ENCODE measurements at places on chromosomes 5 and 9. TPM values are rescaled to one million over a fixed set of nuclear protein-coding genes. Genes with fewer than 3 reads are reported as not detected.

Gene DCAF10
- 31.2 TPM for total RNA-seq

Gene ROPN1L
- total RNA-seq = 0.53 TPM

Gene EIF4E1B
- total RNA-seq = not detected

Gene PCA3
- total RNA-seq = 2.2 TPM

Gene FOXD4L6
- total RNA-seq = not detected

Gene CARD6
- 44.7 TPM for total RNA-seq

Gene TUSC1
- total RNA-seq = 10.1 TPM

Gene SNCAIP
- total RNA-seq = 23.0 TPM

Gene LTC4S
- 0.43 TPM for total RNA-seq

Gene SHISAL2B
- not detected for total RNA-seq

Gene LCN15
- not detected for total RNA-seq

Gene HBEGF
- total RNA-seq = 27.8 TPM

Gene PCDHGA3
- 0.93 TPM for total RNA-seq

Gene LAMC3
- 0.22 TPM for total RNA-seq

Gene FGFR4
- 4.2 TPM for total RNA-seq

Gene CD74
- 0.13 TPM for total RNA-seq

Gene SLC25A25
- 13.2 TPM for total RNA-seq

Gene FIBCD1
- not detected for total RNA-seq

Gene ZNF483
- 2.9 TPM for total RNA-seq

Gene SAPCD2
- total RNA-seq = 36.7 TPM

Gene ARSI
- total RNA-seq = not detected

Gene C8G
- total RNA-seq = not detected

Gene GABRB2
- total RNA-seq = not detected

Gene SLC34A3
- not detected for total RNA-seq

Gene ZNF474
- total RNA-seq = 0.22 TPM

Gene TMOD1
- 1.2 TPM for total RNA-seq

Gene TNFSF15
- 0.50 TPM for total RNA-seq

Gene HRCT1
- 2.0 TPM for total RNA-seq

Gene SHC3
- total RNA-seq = 1.7 TPM

Gene PCDHB5
- total RNA-seq = 0.40 TPM

Gene ORM2
- not detected for total RNA-seq

Gene SOHLH1
- not detected for total RNA-seq

Gene TAF1L
- under 0.01 TPM for total RNA-seq
